ENCODE measurements at places on chromosomes 1 and 21.
A peak's percentile ranks its signal among the peaks of the same experiment; 100 is the strongest.

GRCh38 chr1:29835874-29836273 is 599.6 kb downstream of the PTPRU start:
- DNase-seq, result no peak

DNA sequence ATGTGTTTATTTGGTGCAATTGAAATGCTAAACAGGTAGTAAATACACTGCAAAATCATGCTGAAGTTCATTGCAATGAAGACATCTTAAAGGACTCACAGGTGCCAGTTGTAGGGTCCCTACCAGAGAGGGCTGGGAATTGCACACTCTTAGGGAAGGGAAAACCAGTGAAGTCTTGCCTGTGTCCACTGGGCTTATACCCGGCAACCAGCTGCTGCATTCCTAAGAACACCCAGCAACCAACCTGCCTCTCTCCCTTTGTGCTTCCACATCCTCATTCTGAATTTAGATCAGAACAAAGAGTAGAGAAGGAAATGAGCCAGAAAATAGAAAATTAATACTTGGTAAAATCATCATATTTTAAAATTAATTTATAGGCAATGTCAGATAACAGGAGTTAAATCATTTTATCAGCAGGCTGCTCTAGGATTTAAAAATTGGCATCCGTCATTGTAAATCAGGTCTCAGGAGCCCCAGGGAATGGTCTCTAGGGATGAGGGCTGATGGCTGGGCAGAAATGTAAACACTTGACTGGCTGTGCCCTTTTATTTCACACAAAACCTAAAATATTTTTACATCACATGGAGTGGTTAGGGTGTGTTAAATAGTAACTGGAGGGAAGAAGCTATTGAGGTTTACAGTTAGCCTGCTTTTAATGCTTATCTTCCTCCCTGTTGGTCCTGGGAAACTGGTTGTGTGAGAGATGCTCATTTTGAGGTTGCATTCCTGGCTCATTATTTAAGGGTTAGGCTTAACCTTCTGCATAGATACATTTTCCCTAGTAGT is 31.3 kb downstream of the PTGFRN start:
- DNase-seq, result no peak

DNA sequence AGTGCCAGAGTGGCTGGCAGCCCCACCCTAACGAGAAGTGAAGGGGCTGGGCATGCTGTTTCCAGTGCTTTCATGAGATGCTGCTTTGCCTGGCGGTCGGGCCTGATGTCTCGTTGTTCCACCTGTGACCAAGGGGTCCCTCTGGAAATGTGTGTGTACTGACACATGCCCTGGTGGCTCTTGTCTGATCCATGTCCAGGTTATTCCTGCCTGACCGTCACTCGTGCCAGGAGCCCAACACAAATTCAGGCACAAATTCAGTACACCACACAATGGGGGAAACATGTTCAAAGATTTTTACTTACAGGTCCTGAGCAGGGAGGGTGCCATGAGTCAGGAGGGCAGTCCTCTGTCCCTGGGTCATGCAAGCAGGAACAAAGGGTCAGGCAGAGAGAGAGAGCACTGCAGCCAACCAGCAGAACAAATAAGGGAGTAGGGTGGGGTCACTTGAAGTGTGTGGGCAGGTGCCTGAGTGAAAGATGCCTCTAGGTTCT is 76.3 kb downstream of the ADARB1 start:
- no peak for DNase-seq

DNA sequence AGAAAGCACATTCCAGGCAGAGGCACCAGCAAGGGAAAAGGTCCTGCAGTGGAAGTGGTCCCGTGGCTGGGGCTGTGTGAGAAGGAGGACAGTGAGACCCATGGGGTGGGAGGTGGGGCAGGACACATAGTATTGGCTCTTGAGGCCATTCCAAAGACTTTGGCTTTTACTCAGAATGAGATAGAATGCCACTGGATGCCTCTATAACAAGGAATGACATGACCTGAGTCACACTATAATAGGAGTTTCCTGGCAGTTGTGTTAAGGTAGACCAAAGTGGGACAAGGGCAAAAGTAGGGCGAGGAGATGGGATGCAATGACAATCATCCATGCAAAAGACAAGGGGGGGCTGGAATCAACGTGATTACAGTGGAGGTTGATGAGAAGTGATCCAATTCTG is 24.7 kb upstream of the LAMC2 start:
- DNase-seq, result no peak

DNA sequence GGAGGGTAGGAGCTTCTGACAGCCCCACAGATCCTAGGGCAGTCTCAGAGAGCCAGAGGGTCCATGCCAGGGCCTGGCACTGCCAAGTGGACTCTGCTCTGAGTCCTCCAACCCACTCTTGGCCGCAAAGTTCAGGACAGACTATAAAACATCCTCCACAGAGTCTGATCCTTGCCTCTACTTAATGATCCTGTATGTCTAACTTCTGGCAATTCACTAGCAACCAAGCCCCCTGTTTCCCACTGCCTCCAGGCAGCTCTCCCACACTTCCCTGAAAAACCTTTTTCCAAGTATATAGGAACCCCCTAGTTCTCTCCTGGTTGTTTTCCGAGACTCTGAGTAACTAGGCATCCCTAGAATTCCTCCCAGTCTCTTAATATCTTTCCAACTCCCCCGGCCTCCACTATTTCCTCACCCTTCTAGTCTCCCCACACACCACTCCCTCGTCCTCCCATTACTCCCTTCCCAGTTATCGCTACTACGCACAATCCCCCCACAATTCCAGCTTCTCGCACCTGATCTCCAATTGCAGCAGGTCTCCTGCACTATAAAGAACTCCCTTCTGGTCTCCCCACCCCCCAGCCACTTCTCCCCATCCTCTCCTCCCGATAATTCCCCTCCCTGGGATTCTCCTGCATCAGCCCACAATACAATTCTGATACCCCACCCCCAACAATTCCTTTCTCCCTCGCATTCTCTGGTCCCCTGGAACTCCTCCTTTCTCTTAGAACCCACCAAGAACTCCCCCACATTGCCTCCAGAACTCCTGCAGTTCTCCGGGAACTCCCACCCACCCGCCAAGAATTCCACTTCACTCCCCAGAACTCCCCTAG is 574 bp downstream of the IGSF9 start:
- no peak for DNase-seq

- no peak for DNase-seq
Observed at GRCh38 chr1:111176678-111177077, 23.8 kb downstream of the DENND2D start.

- DNase-seq, result peak; percentile 12
Observed at GRCh38 chr1:185567440-185567839, 166.8 kb upstream of the HMCN1 start.

DNA sequence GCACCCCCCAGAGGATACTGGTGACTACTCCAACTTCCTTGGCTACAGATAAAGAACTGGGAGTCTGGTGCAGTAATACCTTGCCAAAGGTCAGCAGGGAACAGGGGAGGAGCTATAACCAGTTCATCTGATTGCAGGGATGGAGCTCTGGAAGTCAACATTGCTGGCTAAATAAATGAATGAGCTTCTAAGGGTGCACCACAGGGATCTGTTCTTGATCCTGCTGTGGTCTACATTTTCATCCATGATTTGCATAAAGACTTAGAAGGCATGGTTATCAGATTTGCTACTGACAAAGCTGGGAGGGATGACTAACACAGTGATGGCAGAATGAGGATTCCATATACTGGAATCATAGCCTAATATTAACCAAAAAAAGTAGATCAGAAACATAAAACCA is 18.3 kb downstream of the PLEKHA6 start:
- DNase-seq, result no peak

DNA sequence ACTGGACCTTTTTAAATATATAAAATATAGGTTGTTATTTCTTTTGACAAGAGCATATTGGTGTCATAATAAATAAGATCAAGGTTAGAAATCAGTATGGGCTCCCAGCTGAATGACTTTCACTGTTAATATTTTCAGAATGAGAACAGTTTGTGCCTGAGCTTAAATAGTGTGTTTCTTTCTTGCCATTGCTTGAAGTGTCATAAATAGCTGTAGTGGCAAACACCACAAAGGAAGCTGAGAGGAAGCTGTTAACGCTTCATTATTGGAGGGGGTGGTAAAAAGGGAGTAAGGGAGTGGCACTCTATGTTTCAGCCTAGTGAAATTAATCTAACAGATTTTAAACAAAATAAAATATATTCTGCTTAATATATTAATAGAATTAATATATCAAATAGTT is 1089.8 kb upstream of the NCAM2 start:
- DNase-seq, result no peak

- DNase-seq, result peak; percentile 73
Observed at GRCh38 chr1:63615768-63616420, 22.7 kb downstream of the PGM1 start.

GRCh38 chr1:151867765-151868411 is 14.4 kb upstream of the THEM5 start:
- no peak for DNase-seq

GRCh38 chr1:227391211-227391610 is 72.9 kb upstream of the CDC42BPA start:
- no peak for DNase-seq

- DNase-seq, result peak; percentile 33
Observed at GRCh38 chr1:47755101-47755990, 241.8 kb downstream of the TRABD2B start.

GRCh38 chr1:224559981-224560728 is 56.0 kb upstream of the CNIH3 start:
- no peak for DNase-seq

GRCh38 chr1:18200136-18200717 is 92.6 kb downstream of the IGSF21 start:
- no peak for DNase-seq

DNA sequence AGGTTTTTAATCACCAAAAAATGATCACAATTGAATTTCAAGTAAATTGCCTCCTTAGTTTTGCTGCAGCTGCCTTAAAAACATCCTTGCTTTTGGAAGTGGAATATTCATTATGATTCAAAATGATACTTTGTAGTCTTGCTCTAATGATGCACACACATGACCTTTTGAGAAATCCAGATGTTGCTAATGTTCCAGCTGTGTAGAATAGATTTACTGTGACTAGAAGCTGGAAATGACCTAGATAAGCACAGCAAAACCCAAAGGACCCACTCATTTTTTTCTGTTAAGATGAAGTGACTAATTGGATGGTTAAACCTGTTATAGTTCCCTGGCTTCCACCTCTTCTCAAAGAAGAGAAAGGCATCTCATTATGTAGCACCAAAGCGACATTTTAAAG is 64.6 kb upstream of the RALGPS2 start:
- no peak for DNase-seq

- DNase-seq, result no peak
Observed at GRCh38 chr1:204362984-204363334, 3.2 kb upstream of the PLEKHA6 start.

- no peak for DNase-seq
Observed at GRCh38 chr1:23928789-23929188, 15.6 kb upstream of the CNR2 start.

DNA sequence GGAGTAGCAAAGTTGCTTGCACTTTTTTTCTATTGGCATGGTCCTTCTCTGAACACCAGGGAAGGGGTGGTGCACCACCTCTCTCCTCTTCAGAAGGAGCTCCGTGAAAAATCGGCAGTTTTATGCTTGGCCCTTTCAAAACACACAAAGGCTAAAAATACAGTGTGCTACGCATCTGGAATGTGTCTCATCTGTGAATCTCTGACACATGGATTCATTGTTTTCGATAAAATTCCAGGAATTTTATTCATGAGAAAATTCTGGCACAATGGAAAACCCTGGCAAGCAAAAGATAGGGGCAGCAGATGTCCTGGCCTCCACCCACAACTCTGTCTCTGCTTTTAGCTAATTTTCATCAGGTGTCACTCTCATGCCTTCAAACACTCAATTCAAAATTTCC is 42.9 kb downstream of the ERG start:
- DNase-seq, result no peak

- peak; percentile 51 for DNase-seq
Observed at GRCh38 chr1:209823143-209824041, 4.4 kb upstream of the UTP25 start.

DNA sequence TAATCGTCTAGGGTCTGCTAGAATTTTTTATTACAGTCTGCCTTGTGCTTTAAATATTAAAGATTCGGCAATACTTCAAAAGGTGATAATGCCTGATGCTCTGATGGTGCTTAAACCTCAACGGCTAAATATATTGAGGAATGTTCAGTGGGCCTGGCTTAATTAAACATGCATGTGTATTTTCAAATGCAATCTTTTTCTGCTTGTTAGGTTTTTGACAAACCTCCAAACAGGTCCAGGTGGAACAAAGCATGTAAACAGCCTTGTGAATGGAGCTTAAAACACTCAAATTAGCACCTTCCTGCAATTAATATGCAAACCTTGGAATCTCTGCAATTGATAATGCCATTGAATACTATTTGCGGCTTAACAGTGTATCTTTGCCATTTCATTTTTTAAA is 334.9 kb downstream of the BARHL2 start:
- DNase-seq, result no peak

DNA sequence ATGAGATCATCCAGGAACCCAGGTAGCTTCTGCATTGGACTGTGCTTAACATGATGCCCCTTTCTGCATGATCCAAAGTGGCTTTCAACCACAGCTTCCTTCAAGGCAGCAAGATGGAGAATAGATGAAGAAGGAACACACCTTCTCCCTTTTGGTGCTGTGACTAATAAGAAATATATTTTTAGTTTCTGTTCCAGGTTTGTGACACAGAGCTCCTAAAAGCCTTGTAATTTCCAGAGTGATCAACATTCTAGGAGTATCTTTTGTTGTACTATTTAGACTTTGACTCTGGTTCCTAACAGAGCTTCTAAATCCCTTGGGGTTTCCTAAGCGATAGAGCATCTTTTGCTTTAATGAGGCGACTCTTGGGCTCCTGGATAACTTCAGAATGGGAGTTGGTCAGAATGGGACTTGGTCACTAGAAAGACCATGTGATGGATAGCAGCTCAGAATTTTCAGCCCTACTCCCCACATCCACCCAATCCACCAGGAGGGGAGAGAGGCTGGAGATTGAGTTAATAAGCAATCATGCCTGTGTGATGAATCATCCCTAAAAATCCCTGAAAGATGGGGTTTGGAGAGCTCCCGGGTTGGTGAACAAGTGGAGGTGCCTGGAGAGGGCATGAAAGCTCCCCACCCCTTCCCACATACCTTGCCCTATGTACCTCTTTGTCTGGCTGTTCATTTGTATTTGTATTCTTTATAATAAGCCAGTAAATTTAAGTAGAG is 134.8 kb downstream of the FGGY start:
- no peak for DNase-seq

DNA sequence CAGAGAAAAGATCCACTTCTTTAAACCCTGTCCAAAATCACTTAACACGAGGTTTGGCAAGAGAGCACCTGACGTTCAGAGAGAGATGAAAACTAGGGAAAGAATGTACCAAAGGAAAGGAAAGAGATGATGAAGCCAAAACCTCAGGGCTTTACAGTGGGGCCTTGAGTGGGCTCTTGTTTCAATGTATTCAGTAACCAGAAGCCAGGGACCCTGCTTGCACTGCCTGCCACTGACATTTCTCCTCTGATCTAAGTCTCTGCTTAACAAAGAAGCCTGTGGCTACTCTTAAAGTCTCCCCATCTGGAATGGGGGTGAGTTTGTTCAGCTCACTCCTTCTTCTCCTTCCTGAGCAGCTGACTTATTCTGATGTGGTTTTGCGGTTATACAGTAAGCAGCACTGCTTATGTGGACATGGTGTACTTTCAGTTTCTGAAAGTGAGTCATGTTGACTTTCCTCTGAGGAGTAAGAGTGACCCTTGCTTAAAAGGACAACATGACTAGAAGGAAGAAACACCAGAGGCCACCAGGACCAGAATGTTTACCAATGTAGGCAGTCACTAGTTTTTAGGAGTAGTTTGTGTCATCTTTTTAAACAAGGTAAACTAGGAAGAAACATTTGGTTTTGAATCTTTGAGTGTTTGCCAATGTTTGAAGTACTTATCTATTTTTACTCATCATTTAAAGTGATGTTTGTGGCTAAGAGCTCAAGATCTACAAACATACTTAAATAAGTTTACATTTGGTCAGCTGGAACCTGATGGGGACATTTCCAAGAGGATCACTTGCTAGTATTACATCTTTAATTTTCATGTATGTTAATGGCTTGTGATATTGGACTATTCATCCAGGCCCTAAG is 87.4 kb downstream of the FASLG start:
- DNase-seq, result peak; percentile 76

All from CD4-positive, alpha-beta T cell treated with Interleukin-6 at 100 ng/mL for 8 hours (primary cell).